Cortex of kidney (tissue), 1 donor: ENCODE measurements at places on chromosomes 5 and 9.

GRCh38 chr9:20490246-20490834, 132.0 kb downstream of the MLLT3 start:
- no peak for DNase-seq

GRCh38 chr9:34403554-34404380, 27.1 kb upstream of the MYORG start:
- DNase-seq: no peak

DNA sequence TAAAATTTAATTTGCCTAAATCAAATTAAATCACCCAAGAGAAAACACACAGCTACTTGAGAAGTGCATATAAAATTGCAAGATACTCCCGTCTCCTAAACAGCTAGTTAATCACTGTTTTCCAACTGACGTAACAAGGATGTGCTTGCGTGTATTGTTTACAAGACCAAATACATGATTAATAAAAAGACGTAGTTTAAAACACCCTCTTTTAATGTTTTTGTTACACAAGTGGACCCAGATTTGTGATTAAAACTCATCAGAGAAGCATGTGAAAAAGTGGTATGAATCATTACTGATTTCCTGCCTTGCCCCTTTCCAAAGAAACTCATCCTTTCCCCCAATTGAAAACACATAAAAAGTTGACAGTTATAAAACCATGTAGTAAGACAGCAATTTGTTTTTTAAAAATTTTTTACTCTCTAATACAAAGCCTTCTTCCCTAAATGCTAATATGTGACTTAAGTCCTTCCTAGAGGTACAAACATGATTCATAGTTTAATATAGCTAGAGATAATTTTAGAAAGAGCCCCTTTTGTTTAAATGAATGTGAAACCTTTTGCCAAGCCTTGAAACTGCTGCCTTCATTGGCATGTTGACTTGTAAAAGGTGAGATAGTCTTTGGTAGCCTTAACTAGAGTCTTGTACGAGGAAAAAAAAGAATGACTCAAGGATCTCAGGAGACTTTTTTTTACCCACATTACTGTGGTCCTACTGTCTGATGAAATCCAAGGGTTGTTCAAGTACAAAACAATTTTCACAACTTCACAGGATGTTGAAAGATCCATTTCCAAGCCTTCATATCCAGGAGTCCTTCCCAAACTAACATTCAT, 61.4 kb upstream of the FST start:
- no peak for DNase-seq

DNA sequence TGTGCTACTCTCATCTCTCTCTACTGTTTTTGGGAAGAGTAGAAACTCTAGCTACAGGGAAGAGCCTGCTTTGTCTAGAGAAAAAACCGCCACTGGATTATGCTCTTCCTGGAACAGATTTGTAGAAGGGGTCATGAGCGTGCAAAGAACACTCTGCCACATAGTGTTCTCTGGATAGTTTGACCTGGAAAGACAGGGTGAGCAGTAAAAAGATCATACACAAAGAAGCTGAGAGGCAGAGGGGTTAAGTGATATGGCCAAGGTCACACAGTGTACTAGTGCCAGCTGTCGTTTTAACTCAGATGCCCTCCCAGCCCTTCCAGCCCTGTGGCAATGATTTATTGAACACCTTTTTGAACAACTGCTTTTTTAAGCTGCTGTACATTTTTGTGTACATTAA, 182.2 kb downstream of the NNT start:
- no peak for DNase-seq

- DNase-seq: no peak
These were observed 2.5 kb downstream of the F2R start for GRCh38 chr5:76718381-76718832.

DNA sequence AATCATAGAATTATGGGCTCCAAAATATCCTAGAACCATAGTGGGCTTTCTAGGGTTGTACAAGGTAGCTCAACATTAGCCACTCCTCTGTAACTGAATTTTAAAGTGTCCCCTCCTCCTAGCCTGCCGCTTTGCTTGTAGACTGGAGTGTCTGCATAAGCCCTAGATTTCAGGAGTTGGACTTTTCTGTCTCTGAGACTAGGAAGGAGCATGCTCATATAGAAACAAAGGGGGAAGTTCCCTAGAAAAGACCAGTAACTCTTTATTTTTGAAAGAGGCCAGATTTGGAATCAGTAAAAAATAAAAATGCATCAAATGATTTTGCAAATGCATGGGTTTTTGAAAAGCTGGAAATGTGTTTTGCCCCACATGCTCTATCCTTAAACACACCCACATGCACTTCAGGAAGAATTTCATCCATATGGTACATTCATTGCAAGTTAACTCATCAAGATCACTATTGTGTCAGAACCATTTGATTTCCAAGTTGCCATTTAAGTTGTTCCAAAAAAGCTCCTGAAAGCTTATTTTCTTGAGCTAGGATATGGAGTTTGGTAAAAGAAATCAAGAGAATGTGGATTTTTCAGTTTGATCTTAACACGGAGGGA, 121.0 kb upstream of the NR3C1 start:
- DNase-seq: no peak

- no peak for DNase-seq
These were observed 361.6 kb upstream of the RIOK2 start for GRCh38 chr5:97544678-97545077.

DNA sequence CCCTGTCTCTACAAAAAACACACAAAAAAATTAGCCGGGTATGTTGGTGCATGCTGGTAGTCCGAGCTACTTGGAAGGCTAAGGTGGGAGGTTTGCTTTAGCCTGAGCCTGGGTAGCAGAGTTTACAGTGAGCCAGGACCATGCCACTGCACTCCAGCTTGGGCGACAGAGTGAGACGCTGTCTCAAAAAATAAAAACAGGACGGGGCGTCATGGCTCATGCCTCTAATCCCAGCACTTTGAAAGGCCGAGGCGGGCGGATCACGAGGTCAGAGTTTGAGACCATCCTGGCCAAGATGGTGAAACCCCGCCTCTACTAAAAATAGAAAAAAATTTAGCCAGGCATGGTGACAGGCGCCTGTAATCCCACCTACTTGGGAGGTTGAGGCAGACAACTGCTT, 40.3 kb downstream of the UBE2D2 start:
- DNase-seq: no peak

- DNase-seq: no peak
These were observed 38.4 kb downstream of the IRX1 start for GRCh38 chr5:3634061-3634460.

DNA sequence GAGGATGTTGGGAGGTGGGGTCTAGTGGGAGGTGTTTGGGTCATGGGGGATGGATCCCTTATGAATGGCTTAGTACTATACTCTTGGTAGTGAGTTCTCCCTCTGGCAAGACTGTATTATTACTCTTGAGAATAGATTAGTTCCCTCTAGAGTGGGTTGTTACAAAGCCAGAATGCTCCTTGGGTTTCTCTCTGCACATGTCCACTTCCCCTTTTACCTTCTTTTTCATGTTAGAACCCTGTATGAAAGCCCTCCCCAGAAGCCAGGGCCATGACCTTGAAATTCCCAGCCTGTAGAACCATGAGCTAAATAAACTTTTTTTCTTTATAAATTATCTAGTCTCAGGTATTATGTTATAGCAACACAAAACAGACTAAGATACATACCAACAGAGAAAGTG, 31.1 kb downstream of the SLC24A2 start:
- DNase-seq: no peak

GRCh38 chr5:125070961-125071360, 324.5 kb upstream of the ZNF608 start:
- no peak for DNase-seq

- no peak for DNase-seq
These were observed 74.2 kb downstream of the WWC1 start for GRCh38 chr5:168365581-168366081.

DNA sequence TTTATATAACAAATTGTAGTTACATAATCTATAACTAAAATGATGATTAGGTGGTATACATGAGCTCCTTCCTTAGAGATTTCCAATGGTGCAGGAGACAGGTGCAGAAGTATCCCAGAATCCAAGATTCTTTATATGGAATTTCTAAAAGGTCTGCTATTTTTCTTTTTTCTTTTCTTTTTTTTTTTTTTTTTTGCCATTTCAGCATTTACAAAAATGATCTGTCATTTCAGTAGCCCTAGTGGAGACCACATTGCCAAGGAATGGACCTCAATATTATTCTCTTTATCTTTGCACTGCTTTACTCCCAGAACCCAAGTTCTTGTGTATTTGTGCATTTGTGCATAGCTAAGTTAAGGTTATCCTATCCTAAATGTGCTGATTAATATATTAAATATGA, 61.7 kb downstream of the MRPS30 start:
- no peak for DNase-seq

DNA sequence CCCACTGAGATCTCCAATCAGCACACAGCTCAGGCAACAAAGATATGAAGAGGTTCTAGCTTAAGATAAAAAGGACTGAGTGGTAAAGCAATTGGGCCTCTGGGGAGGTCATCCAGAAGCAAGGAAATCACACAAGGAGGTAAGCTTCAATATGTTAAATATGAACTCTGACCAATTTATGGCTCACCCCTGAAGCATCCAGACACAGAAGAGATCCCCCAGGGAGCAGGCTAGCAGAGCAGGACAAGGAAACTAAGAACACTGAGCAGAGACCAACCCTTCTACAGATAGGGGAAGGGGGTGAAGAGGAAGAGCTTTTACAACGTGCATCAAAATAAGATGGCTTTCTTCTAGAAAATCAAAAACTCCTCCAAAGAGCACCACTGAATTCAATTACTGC, 616.2 kb downstream of the DNAH5 start:
- no peak for DNase-seq

GRCh38 chr5:95966005-95966404, 4.4 kb upstream of the ELL2 start:
- no peak for DNase-seq

GRCh38 chr5:141701360-141702119, 19.5 kb upstream of the ARAP3 start:
- no peak for DNase-seq

DNA sequence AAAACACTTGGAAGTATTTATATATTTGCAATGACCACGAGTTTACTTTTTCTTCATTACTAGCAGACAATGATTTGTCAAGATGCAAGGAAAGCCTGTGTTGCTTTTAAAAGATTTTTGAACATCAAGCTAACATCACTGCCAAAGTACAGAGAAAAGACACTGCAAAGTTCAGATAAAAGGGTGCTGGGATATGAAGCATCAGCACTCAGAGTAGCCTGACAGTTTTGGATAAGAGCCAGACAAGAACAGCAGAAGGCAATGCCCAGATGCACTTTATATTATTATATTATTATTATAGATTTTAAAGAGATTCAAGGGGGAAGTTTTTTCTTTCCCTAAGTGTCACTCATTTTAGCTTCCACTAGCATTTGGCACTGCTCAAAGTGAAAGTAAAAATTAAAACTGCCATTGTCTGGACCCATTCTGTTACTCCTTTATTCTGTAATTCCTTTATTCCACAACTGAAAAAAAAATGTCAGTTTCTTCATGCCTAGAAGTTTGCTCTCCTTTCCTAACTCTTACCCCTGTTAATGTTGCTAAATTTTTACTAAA, 240.6 kb downstream of the EFNA5 start:
- DNase-seq: no peak

- DNase-seq: no peak
These were observed 41.9 kb downstream of the NACC2 start for GRCh38 chr9:136052991-136053756.

GRCh38 chr9:70480405-70480980, 66.0 kb upstream of the KLF9 start:
- no peak for DNase-seq

GRCh38 chr5:73763300-73764032, 137.5 kb downstream of the ARHGEF28 start:
- no peak for DNase-seq
